ENCODE measurements at places on chromosomes 3 and 15.

DNA sequence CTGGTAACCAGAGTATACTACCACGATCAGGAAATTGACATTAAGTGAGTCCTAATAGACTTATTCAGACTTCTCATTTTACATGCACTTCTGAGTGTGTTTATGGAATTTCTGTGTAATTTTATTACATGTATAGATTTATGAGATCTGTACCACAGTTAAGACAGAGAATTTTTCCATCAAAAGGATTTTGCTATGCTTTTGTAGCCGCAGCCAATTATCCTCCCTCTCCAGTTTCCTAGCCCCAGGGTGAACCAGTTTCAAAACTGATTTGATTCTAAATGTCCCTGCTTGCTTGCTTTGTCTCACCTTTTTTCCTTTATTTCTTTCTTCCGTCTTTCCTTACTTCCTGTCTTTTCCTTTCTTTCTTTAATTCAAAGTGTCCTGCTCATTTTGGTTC is 661.2 kb upstream of the BCHE start:
- DNase-seq, result no peak

DNA sequence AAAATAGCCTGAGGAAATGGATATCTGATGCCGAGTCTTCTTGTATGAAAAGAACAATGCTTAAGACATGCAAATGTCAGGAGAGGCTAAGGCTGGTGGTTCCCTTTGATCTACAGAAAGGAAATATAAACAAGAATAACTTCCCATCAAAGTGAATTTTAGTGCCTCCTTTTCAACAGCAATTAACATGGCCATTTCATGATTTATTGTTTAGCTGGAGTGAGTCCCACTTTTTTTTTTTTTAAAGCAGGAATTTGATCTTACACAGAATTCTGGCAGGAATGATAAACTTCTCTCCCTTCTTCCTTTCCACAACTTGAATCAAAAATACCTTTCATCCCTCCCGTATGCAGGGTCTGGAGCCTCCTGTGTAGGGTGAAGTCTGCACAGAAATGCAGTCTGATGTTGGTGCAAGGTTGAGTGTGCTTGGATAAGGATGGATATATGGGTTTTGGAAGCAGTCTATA is 287.0 kb downstream of the MEX3B start:
- no peak for DNase-seq

DNA sequence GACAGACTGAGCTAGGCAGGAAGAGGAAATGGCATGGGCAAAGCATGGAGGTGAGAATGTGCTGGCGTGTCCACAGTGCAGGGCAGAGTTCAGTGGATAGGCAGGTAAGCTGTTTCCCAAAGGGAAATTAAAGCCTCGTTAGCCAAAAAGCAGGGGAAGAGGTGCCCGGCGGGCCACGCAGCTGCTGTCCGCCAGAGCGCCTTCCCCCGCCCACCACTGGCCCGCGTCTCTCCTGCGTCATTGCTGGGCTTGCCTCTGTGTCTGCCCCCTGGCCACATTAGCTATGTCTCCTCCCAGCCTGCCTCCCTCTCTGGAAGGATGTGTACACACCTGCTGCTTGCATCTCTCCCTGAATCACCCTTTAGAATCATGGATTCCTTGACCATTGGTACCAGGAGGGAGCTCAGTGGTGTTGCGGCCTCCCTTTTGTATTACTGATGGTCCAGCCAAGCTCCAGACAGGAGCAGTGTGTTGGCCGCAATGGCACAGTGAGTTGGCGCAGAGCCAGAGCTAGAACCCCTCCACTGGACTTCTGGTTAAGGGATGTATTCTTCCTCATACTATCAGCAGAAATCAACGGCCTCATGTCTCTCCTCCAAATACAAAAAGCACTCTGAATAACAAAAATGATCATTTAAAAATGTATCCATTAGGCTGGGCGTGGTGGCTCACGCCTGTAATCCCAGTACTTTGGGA is 26.6 kb downstream of the SLC28A1 start:
- no peak for DNase-seq

GRCh38 chr3:66479532-66479947 is 21.3 kb downstream of the LRIG1 start:
- DNase-seq, result no peak

DNA sequence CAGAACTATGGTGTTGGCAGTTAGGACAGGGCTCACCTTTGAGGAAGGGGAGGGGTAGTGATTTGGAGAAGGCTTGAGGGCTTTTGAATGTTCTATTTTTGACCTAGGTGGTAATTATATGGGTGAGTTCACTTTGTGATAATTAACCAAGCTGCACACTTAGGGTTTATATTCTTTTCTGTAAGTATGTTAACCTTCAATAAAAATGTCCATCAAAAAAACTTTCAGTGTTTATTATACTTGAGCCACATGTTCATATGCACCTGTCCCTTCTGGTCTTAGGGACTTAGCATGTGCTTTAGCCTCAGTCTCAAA is 28.4 kb downstream of the PDE8A start:
- no peak for DNase-seq

DNA sequence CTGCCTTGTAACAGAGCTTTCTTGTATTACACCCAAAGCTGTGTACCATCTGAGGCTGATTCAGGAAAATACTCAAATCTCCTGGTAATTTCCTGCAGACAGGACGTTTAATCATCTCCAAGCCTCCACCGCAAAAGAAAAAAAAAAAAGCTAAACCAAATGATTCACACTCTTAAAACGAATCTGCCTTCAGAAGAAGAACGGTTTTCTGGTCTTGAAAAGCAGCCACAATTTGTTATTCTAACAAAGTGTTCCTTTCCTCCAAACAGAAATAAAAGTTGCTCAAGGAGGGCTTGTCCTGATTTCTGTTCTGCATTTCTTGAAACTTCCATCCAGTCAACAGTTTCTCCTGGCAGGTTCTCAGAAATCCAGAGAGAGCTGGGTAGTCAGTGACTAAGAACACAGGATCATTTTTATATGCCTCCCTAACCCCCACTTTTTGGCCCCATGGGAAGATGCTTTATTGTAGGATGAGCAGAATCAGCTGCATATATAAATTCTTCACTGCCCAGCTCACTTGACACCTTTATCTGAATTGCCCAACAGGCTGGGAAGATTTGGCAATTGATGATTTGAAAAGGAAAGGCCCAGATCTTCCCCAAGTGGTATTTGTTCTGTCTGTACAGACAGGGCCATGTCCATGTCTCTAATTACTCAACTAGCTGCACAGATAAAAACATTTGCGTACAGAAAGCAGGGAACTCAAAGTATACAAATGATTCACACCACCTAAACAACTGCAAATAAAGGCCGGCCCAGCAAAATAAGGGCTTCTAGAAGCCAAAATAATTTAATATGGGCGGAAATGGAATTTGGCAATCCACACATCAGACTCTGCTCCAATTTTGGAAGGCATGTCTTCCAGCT is 41.0 kb upstream of the PRICKLE2 start:
- DNase-seq, result no peak

DNA sequence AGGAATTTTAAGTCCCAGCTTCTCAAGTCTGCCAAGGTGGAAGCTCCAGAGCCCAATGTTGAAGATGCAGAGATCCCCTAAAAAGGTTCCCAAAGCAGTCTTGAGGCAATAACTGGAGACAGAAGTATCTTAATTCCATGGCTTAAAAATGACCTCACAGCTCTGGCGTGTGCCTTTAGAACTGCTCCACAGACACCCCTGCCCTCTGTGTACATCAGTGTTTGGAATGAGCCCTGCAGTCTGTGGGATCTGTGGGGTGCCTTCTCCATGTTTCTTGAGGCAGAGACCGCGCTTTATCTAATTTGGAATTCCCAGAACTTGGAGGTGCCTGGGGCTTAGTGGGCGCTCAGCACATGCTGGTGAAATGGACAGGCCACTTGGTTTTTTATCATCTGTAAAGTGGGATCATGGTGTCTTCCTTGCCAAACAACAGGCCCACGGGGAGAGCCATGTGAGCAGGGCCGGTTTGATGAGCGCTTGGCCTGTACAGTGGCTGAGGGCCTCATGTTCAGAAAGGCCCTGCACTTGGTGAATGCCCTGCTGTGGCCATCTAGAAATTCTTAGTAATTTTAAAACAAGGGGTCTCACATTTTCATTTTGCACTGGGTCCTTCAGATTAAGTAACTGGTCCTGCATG is 7.1 kb downstream of the ITGA11 start:
- no peak for DNase-seq

DNA sequence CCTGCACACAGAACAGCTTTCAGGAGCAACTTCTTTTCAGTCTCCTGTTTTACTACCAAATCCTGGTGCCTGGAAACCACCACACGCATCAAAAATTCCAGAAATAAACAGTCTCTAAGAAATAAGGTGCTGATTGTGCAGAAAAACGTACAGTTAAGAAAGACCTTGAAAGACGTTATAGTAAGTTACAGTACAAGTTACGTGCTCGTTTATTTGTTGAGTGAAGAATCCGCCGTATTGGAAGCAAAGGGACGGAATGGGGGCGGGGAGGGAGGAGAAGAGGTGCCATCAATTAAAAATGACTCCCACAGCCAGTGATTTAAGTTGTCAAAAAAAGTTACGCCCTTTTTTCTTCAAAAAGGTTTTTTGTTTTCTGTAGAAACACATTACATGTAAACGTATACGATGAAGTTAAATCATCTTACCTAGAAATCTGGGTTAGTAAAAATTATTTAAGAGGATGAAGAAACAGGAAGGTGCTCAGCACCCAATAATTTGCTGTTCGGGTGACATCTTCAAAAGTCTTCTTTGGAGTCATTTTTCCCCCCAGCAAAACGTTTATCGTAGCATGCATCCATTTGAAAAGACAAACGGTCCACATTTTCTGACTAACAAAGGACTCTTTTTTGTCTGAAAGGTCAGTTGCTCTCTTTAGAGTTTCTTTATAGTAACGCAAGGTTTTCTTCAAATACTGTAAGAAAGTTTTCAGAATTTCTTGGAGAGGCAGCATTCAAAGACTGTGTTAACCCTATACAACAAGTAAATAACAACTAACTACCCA is 782 bp upstream of the UACA start:
- DNase-seq, result no peak

DNA sequence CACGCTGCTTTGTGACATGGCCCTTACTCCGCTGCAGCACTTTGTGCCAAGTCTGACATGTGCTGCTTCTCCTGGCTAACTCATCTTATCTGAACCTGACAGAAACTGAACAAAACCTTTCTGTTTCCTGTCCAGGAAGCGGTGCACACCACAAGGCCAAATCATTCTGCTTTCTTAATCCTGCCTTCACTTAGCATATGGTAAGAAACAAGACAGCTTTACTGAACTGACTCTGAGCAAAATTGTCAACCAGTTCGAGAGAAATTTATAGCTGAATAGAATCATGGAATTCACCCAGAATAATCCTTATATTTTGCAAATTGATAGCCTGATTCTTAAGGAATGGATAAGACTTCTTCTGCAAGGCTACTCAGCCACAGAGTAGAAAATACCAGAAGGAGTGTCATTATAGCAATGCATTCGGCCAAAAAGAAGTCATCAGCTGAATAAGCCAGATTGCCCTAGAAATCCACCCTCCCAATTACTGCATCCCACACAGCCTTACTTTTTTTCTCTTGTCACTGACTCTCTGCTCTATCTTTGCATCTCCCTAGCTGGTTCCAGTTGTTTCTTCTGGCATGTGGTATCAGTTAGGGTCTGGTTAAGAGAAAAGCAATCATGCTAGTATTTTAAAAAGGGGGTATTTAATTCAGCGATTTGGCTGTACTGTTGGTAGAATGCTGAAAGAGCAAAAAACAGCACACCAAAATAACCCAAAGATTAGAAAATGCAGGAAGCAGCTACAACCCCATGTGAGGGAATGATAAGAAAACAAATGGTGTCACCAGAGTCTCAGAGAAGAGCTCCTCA is 41.6 kb upstream of the STRIT1 start:
- DNase-seq, result peak; percentile 71

- DNase-seq, result peak; percentile 59
Observed at GRCh38 chr15:68930268-68931022, at the start of gene SPESP1. Gene SPESP1 (plus strand): TSS chr15:68930525. CDS start chr15:68930654, 129 bp downstream.

DNA sequence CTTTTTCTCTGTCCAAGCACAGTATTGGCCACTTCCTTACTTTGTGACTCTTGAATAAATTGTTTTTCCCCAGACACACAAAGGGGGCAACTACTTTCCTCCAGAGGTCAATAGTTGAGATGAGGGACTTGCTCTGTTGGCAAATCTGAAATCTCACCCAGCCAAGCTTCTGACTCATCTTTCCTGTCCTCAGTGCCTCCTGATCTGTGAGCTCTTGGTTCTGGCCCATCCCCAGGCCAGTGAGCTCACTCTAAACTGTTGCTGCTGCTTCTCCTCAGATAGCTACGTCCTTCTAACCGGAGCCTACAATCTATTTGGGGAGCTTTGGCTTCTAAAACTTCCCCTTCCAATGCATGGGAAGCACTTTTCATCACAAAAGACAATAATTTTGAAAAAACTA is 50.0 kb upstream of the NMD3 start:
- DNase-seq, result no peak

- DNase-seq, result no peak
Observed at GRCh38 chr3:25046911-25047771, 380.9 kb upstream of the RARB start.

DNA sequence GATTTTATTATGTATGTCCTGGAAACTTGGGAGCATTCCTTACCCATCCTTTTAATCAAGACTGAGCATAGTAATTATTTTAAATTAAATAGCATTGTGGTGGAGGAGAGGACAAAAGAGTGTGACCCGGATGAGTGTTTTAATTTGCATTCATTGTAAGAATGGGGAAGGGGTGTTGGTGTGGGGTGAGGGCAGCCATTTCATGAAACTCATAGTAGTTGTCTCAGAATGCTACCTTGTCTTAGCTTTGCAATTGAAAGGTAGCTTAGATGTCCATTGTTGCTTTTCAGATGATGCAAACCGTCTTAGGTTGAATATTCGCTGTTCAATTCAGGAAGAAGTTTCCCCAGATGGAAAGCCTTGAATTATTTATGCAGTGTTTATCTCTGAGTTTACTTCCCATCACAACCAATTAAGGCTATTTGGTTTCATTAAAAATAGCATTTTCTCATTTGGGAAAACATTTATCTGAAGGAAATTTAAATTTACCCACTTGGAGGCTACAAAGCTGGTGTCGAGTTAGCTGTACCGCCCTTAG is 328.4 kb downstream of the FEZF2 start:
- no peak for DNase-seq

GRCh38 chr15:25987638-25988037 is 124.5 kb upstream of the ATP10A start:
- no peak for DNase-seq

- no peak for DNase-seq
Observed at GRCh38 chr15:68632101-68632500, 53.3 kb downstream of the CORO2B start.

GRCh38 chr15:63628123-63628822 is 31.1 kb downstream of the FBXL22 start:
- DNase-seq, result no peak

GRCh38 chr3:154791611-154792010 is 288.5 kb upstream of the MME start:
- no peak for DNase-seq

GRCh38 chr3:138861798-138862197 is 27.1 kb upstream of the PIK3CB start:
- no peak for DNase-seq

- DNase-seq, result no peak
Observed at GRCh38 chr3:42025370-42026138, 63.7 kb upstream of the ULK4 start.

GRCh38 chr3:182803596-182803995 is 10.3 kb downstream of the ATP11B start:
- DNase-seq, result no peak

- no peak for DNase-seq
Observed at GRCh38 chr3:188157971-188158370, 4.0 kb downstream of the LPP start.

- DNase-seq, result no peak
Observed at GRCh38 chr15:74264081-74264501, 28.0 kb downstream of the CCDC33 start.

GRCh38 chr3:55042591-55042990 is 114.7 kb upstream of the LRTM1 start:
- no peak for DNase-seq

All from activated CD8-positive, alpha-beta memory T cell treated with anti-CD3 and anti-CD28 coated beads, Interleukin-2, amount 10 ng/mL, durations not matched to agents 7 days and 5 days (primary cell).